ENCODE measurements at places on chromosomes 6 and 20.
A peak's percentile ranks its signal among the peaks of the same experiment; 100 is the strongest.

GRCh38 chr20:64199395-64199794 lies 35.1 kb downstream of the MYT1 start:
- DNase-seq, result no peak

- DNase-seq, result no peak
Observed at GRCh38 chr20:57897156-57897874, 187.5 kb upstream of the PMEPA1 start.

- peak; percentile 64 for DNase-seq
Observed at GRCh38 chr20:10090588-10091166, 55.9 kb downstream of the ANKEF1 start.

DNA sequence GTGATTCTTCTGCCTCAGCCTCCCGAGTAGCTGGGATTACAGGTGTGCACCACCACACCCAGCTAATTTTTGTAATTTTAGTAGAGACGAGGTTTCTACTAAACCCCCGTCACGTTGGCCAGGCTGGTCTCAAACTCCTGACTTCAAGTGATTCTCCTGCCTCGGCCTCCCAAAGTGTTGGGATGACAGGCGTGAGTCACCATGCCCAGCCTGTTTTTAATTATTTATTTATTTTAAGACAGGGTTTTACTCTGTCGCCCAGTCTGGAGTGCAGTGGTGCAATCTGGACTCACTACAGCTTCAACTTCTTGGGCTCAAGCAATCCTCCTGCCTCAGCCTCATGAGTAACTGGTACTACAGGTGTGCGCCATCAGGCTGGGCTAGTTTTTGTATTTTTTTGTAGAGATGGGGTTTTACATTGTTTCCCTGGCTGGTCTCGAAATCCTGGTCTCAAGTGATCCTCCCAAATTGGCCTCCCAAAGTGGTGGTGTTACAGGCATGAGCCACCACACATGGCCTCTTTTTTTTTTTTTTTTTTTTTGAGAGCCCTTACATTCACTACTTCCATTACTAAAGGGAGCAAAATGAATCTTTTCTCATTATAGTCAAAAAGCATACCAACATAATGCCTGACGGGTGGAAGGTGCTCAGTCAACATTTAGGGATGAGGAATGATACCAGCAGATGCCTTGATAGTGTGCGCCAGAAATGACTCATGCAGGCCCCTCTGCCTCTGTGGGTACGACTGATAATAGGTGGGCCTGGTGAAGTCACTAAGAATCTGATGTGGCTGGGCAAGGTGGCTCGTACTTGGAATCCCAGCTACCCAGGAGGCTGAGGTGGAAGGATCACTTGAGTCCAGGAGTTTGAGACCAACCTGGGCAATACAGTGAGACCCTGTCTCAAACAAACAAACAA lies 17.8 kb upstream of the RALGAPB start:
- no peak for DNase-seq

DNA sequence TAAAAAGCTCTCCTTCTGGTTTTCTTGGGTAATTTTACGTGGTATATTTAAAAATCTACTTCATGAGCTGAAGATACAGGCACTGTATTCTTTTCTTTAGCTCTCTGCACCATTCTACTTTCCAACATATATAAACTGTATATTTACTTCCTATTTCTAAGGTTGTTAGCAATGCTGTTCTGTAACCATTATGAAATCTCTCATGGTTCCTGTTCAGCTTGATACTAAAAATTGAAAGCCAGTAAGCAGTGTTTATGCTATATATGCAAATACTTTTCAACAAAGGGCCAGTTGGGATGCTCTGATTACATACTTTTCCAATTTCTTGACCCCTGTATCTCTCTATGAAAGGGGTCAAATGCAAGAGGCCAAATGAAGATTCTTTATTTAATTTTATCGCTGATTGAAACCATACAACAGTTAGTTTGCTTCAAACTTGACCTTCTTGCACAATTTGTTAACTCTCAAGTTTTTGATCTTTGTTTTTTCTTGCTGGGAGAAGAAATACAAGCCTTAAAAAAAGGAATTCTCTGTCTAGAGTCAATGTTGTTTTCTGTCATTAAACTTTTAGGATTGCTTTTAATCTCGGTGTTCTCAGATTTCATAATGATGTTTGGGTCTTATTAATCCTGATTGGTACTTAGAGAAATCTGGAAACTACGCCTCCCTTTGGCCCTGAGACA lies 223.2 kb downstream of the PRL start:
- DNase-seq, result no peak

DNA sequence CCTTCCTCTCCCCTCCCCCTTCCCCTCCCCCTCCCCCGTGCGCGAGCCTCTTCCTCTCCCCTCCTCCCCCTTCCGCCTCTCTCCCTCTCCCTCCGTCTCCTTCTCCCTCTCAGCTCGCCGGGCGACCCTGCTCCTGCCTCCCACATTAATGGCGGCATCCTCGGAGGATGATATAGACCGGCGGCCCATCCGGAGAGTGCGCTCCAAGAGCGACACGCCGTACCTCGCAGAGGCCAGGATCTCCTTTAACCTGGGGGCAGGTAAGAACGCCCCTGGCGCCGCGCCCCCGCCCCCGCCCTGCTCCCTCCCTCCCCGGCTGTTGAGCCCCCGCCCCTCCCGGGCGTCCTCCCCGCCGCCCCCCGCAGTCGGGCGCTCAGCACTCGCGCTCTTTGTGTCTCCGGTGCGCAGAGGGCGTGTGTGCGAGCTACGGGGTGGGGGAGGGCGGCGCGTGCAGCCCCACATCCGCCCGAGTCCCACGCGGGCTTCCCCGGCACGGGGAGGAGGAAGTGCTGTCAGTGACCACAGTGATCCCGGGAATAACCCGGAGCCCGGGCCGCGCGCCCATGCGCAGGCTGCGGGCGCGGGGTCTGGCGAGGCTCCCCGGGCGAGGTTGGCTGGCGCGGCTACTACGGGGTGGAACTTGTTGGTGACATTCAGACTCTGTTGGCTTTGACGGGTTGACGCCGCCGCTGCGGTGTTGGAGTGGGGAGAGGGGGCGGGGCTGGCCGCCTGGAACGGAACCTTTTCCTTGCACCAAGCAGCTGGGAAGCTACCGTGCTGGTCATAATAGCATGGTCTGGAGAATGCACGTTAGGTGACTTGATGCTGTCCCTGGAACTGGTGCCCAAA lies 33.2 kb downstream of the PHACTR1 start:
- peak; percentile 23 for DNase-seq

DNA sequence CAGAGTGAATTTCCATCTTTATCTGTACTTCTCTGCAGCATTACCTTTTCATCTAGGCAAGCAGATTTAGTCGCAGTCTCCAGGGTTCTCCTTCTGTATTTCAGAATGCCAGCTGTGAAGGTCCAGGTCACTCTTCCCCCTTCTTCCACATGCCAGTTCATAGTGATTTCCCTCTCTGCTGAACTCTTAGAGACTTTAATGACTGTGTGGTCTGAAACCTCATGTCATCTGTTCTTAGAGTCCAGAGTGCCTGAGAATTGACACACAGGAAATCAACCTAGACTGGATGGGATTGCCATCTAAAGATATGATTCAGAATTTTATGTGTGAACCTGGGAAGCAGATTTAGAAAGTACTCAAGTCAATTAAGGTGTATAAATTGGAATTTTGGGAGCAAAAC lies 248.1 kb downstream of the TPBG start:
- DNase-seq, result no peak

- DNase-seq, result no peak
Observed at GRCh38 chr6:153503810-153504209, 372.7 kb upstream of the RGS17 start.

DNA sequence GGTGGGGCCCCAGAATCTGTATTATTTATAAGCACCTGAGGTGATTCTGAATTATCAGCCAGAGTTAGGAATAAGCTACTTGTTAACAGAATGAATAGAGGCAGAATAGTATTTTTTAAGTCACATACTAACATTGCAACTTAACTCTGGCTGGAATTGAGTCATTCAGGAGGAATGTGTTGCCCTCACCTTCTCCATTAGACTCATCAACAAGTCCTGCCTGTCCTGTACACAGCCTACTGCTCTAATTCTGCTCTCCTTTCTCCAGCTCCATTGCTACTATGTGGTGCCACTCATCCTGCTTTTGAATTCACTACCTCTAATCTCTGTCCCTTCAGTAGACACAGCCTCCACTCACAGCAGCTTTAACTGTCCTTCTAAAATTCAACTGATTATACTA lies 669.4 kb downstream of the DHX35 start:
- peak; percentile 16 for DNase-seq

DNA sequence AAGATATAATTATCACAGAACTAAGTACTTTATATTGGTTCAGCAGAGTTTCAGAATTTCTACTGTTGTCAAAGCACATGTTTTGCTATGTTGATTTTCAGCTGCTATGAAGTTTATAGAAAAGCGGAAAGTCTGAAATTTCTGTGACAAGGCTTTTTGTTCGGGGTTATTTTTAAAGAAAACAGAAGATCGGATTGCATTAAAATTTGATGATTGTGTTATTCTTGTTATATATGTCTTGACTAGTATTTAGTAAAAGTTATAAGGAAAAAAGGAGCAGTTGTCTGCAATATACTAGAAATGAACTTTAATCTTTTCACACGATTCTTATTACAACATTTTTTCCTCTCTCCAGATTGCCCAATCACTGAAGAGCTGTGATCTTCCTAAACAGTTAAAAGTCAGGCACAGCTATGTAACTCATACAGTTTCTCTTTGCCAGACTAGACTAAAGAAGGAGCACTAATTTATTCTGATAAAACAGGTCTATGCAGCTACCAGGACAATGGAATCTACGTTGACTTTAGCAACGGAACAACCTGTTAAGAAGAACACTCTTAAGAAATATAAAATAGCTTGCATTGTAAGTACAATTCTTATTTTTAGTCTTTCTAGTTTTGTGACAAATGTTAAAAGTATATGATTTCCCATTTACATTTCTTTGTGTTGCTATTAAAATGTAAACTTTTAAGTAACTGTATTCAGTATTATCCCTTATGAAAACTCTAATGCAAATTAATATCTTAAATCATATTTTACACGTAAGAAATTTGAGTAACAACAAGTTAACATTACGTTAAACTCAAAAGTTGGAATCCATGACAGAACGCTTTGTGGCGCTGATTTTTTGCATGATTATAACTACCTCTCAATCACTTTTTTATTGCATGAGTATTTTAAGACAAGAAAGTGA lies at the start of gene ENPP3:
TSS of gene ENPP3 (plus strand) at position 423 of the 913 bp plus-strand sequence. CDS start at position 506, 83 bp downstream.
- DNase-seq, result peak; percentile 11

DNA sequence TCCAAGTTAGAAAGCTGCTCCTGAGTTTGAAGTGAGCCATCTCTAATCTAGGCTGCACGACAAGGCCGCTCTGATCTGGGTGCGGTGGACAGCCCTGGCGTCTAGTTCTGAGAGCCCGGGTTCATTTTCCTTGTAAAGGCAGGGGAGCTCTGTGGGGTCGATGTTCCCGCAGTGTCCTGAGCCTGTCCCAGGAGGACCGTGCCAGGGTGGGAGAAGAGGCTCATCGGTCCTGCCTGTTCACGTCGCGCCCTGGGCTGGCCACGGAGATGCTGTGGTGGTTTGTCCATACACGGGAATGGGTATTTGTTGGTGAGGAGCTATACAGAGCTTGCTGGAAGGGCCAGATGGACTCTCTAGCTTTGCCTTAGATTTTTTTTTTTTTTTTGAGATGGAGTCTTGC lies 27.0 kb downstream of the PSMG4 start:
- no peak for DNase-seq

DNA sequence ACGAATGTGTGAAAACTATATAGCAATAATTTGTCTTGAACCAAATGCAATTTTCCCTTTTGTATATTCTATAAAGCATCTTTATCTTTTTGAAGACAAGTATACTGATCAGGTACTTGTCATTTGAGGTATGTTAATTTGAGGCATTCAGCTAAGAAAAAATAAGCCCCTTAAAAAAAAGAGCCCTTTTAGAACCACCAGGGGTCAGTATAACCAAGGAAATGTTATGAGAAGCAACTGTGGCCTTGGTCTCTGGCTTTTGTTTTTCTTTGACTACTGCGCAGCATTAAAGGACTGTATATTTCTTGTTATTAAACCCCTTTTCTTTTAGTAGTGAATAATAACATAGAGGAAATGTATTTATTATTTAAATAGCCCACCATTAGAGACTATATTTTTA lies 43.1 kb downstream of the CD109 start:
- peak; percentile 74 for DNase-seq

DNA sequence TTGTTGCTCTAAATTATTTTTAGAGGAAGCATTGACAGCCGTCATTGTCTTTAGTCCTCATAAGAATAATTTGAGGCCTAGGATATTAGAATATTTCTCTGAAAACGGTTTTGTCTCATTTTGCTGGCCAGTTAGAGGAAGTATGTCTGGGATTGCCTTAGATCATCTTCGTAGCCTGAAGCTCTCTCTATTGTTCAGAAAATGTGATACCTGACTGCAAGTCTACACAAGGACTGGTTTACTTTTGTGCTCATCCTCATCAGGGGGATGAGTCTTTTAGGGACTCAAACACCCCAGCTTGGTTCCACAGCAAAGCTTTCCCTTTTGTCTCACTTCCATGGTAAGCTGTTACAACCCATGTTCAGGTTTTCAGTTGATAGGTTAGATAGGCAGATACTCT lies 141.8 kb downstream of the FARS2 start:
- no peak for DNase-seq

- no peak for DNase-seq
Observed at GRCh38 chr20:663315-664090, 10.5 kb upstream of the SRXN1 start.

DNA sequence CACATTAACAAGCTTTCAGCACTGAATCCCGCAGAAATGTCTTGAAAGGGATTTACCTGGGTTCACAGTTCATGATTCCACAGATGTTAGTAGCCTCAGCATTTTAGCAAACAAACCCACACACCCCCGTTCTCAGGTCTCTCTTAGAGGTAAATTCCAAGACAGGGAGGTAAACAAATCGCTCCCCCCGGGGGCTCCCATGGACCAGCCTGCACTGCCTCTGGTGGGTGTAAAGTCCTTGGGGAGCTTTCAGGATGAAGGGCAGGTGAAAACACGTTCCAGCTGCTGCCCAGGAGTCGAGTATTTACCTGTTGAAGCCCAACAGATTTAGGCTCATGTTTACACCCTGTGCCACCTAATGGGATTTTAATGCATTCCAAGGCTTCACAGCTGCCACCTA lies 187.0 kb upstream of the FOXQ1 start:
- DNase-seq, result no peak

DNA sequence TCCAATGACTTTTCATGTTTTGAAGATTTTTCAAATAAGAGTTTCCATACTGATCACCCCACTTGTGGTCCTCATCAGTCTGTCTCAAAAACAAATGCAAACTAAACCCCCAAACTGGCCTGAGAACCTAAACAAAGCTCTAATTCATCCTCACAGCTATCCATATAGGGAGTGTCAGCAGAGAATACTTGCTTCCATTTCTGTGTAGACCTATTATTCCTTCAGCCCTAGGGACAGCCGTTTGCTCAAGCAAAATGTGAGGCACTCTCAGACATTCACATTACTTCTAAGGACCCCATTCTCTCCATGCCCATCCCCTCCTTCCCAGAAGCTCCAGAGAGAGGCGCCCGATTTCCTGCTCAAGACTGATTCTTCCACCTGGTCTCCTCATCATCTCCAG lies 24.6 kb downstream of the DNAAF9 start:
- DNase-seq, result no peak

DNA sequence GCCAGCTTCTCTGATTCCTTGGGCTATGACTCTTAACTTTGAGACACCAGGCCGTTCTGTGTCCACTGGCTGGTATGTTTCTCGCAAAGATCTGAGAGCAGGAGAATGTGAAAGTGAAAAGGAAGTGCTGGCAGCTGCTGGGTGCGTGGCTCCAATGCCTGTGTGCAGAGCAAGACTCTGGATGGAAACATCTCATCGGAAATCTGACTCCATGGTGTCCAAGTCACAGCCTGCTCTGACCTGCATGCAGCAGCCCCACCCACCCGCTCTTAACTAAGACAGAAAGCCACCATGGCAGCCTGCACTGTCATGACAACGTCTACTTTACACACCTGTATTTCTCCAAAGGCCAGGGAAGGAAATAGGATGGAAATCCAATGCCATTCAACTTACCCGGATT lies 66.3 kb upstream of the MPC1 start:
- DNase-seq, result no peak

GRCh38 chr6:17703256-17703694 lies 3.5 kb downstream of the NUP153 start:
- DNase-seq, result peak; percentile 94

All from AG10803 (cell line).